Non-pigmented ciliary epithelial cell (primary cell): ENCODE measurements at places on chromosomes 7 and 10.

DNA sequence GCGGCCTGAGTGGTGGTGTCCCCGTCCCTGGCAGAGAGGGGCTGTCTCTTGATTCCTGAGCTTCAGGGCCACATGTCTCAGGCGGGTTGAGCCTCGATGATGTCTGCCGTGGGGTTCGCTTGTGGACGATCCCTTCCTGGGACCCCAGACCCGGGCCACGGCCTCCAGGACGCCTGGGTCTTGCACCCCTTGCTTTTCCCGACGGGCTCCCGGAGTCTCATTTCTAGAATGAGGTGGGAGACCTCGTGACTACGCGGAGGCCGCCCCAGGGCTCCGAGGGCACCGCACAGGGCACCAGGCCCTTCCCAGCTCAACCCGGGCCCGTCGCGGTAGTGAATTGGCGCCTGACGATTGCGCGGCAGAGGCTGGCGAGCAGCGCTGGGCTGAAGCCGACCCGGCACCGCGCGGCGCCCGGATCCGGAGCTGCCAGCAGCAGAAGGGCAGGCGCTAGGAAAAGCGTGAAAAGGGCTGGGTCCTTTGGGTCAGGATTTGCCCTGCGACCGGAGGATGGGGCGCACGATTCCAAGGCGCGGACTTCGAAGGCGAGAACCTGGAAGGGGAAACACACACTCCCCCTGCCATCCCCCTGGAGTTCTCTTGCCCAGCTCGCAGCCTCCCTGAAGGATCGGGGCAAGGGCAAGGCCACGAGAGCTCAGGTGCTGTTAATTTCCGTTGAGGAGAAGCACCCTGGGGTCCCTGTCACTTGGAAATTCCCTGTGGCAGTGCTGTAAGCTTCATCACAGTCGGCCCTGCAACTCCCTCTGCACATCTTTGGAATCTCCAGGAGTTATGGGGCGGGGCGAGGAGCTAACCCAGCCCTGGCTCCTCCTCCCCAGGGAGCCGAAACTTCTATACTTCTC lies 15.5 kb downstream of the TLX1 start:
- DNase-seq = no peak

DNA sequence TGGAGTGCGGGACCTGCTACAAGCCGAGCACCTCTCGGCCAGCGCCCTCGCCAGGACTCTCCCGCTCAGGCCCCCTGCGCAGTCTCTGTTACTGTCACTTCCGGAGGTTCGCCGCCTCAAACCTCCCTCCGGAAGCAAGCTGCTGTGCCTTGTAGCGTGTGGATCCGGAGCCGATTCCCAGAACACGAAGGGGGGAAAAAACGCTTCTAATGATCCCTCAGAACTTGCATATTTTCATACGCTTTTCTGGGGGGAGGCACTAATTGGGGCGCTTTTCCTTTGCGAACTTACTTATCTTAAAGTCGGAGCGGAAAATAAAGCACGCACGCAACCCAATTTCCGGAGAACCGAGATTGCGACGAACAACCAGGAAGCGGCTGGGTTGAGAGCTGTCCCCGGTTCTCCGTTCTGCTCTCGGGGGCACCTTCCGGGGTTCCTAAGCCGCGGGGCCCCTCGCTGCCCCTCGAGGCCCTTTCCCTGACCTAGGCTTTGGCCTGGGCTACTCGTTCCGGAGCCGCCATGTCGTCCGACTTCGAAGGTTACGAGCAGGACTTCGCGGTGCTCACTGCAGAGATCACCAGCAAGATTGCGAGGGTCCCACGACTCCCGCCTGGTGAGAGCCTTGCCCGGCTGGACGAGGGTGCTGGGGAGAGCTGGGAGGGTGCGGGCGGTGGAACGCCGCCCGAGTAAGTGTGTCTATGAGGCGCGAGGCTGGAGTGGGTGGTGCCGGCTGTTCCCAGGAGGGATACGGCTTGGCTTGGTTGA lies at the start of the genes VTI1A and ZDHHC6:
Gene VTI1A (plus strand): TSS at position 361 of the 765 bp plus-strand sequence. CDS start 159 bp downstream, at position 520.
Gene ZDHHC6 (minus strand): TSS at position 60 of the 765 bp plus-strand sequence. CDS start 1,478 bp downstream, outside the sequence.
- no peak for DNase-seq

DNA sequence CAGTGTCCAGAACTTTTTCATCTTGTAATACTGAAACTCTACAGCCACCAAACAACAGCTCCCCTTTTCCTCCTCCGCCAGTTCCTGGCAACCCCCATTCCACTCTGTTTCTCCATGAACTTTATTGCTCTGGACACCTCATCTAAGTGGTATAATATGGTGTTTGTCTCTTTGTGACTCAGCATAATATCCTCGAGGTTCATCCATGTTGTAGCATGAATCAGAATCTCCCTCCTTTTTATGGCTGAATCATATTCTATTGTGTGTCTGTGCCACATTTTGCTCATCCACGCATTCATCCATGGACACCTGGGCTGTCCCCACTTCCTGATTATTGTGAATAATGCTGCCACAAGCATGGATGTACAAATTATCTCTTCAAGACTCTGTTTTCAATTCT lies 124.4 kb upstream of the FGFR2 start:
- DNase-seq = no peak

- DNase-seq = no peak
Observed at GRCh38 chr10:98457721-98458120, 11.0 kb upstream of the HPS1 start.

- peak; percentile 57 for DNase-seq
Observed at GRCh38 chr10:28975891-28976531, 298.7 kb downstream of the BAMBI start.

- DNase-seq = no peak
Observed at GRCh38 chr7:52944921-52945320, 90.5 kb upstream of the POM121L12 start.

DNA sequence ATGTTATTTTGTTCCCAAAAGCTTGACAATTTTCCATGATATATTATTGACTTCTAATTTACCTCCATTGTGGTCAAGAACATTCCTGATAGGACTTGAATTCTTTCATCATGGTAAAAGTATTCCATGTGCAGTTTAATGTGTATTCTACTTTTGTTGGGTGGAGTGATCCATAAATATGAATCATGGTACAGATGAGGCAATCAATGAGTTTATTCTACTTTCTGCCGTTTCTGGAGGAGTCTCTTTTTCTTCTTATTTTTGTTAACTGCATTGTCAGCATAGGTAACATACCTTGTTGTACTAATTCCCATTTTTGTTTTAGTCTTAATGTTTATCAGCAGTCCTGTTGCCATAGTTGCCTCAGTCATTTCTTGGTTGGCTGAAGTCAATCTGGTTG lies 69.6 kb downstream of the SHOC2 start:
- DNase-seq = no peak

DNA sequence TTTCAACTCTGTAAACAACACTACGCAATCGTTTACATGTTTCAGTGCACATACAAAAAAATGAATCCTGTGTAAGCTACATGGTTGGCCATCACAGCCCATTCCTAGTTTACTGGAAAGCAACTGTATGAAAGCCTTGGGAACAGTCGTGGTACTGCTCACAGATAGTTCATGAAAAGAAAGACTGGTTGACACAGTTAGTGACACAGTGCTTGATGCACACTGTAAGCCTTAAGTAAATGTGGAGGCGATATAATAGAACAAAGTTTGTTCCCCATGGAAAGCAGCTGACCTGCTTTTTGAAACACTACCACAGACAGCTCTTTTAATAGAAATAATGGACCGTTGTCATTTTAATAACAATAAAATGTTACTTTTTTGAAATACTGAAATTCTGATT lies 5.1 kb downstream of the CACNA2D1 start:
- no peak for DNase-seq

DNA sequence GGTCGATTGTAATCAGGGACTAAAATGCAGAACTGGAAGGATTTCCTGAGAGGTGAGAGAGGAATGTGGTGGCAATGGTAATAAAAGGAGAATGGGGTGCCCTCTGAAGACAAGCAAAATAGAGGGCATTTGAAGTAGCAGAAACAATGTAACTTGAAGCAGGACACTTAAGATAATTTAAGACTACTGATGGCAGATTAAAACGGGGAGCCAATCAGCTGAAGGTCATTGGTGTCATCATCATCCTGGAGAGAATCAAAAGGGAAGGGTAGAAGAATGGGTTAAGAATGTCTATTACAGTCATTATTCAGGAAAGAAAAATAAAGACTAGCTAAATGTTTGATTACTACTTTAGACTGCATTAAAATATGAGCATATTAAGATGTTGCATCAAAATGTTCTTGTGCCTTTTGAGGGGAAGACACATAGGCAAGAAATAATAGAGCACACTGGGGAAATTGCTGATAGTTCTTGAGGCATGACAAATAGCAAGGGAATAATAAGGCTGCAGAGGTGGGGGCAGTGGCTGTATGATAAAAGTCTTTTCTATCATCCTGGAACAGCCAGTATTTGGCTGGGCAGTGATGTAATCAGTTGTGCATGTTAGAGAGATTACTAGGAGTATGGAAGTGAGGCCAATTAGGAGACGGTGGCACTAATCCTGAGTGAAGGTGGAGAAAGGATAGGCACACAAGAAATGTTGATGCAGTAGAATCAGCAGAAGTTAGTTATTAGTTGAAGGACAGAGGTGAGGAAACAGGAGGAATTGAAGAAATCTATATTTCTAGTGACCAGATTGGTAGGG lies 60.2 kb downstream of the CCDC71L start:
- no peak for DNase-seq

GRCh38 chr10:6741541-6741941 lies 161.5 kb upstream of the PRKCQ start:
- no peak for DNase-seq

- DNase-seq = no peak
Observed at GRCh38 chr10:4545062-4545461, 280.9 kb upstream of the AKR1E2 start.

- no peak for DNase-seq
Observed at GRCh38 chr10:102358712-102359382, 36.7 kb upstream of the NFKB2 start.

DNA sequence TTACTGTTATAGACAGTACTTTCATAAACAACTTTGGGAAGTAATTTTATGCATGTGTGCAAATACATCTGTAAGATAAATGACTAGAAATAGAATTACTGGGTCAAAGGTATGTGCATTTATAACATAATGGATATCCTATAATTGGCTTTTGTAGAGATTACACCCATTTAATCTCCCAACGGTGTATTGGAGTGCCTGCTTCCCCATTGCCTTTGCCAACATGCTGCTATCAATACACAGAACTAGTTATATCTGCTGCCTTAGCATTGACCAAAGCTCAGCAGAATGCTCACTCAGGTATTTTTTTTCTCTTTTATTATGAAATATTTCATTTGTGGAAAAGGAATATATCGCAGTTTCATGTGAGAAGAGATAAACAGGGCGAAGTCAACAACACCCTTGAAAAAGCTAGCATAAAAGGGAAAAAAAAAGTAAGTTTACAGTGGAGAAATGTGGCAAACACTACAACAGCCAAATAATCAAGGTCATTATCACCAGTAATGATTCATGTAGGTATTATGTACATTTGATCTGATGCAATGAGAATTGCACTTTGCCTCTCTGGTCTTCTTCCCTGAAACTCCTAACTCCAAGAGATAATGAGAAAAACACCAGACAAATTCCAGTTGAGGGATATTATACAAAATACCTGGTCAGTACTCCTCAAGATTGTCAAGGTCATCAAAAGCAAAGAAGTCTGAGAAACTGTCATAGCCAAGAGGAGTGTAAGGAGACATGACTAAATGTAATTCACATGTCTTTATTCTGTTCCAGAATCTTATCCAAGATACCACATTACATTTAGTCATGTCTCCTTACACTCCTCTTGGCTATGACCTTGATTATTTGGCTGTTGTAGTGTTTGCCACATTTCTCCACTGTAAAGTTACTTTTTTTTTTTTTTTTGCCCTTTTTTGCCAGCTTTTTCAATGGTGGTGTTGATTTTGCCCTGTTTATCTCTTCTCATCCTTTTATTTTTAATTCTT lies 36.8 kb downstream of the MARCHF5 start:
- no peak for DNase-seq

- no peak for DNase-seq
Observed at GRCh38 chr10:104240078-104240477, 7.9 kb upstream of the CFAP43 start.
